Vagina (tissue), 2 donors: ENCODE measurements at places on chromosomes 6 and 20.

GRCh38 chr6:121759370-121759769 lies 323.9 kb downstream of the GJA1 start:
- DNase-seq: no peak

- no peak for DNase-seq
Observed at GRCh38 chr6:146946559-146946958, 257.7 kb upstream of the STXBP5 start.

GRCh38 chr20:2314759-2315439 lies 19.1 kb downstream of the TGM3 start:
- DNase-seq: no peak

GRCh38 chr6:79421707-79422484 lies 115.3 kb downstream of the LCA5 start:
- no peak for DNase-seq

- no peak for DNase-seq
Observed at GRCh38 chr6:28776269-28777146, 147.3 kb downstream of the TRIM27 start.

DNA sequence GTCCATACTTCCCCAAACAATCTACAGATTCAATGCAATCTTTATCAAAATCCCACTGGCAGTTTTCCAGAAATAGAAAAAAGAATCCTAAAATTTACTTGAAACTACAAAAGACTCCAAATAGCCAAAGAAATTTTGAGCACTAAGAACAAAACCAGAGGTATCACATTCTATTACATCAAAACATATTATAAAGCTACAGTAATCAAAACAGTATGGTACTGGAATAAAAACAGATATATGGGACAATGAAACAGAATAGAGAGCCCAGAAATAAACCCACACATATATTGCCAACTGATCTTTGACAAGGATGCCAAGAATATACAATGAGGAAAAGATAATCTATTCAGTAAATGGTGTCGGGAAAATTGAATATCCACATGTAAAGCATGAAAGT lies 46.0 kb upstream of the FBXO30 start:
- no peak for DNase-seq

GRCh38 chr6:13370623-13371022 lies 42.3 kb upstream of the TBC1D7 start:
- no peak for DNase-seq

- no peak for DNase-seq
Observed at GRCh38 chr6:27133281-27134227, 113.9 kb upstream of the PRSS16 start.

GRCh38 chr20:39358052-39358451 lies 395.9 kb downstream of the DHX35 start:
- DNase-seq: no peak

DNA sequence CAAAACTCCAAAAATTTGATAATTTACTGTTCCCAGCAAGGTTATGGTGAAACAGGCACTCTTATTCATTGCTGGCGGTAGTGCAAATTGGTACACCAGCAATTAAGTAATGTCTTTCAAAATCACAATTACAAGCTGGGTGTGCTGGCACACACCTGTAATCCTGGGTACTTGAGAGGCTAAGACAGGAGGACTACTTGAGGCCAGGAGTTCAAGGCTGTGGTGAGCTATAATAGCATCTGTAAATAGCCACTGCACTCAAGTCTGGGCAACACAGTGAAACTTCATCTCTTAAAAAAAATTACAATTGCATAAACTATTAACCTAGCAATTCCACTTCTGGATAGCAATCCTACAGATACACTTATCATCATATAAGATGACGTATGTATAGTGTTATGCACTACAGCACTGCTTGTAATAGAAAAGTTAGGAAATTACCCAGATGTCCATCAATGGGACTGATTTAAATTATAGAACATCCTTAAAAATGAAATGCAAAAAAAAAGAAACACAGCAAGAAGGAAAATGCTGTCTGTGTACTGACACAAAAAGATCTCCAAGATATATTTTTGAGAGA lies 31.4 kb downstream of the NCOA6 start:
- DNase-seq: no peak

GRCh38 chr6:150567823-150568383 lies 31.8 kb upstream of the PLEKHG1 start:
- no peak for DNase-seq

DNA sequence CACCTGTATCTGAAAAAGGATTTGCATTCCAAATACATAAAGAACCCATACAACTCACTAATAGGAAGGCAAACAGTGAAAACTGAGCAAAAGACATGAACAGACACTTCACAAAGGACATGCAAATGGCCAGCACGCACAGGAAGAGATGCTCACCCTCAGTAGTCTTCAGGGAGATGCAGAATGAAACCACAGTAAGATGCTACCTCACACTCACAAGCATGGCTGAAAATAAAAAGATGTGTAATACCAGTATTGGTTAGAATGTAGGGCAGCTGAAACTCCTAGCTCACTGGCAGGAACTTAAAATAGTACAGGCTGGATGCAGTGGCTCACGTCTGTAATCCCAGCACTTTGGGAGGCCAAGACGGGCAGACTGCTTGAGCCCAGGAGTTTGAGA lies 64.6 kb downstream of the SNX5 start:
- DNase-seq: no peak

- DNase-seq: no peak
Observed at GRCh38 chr6:130047088-130047995, 29.0 kb downstream of the L3MBTL3 start.

DNA sequence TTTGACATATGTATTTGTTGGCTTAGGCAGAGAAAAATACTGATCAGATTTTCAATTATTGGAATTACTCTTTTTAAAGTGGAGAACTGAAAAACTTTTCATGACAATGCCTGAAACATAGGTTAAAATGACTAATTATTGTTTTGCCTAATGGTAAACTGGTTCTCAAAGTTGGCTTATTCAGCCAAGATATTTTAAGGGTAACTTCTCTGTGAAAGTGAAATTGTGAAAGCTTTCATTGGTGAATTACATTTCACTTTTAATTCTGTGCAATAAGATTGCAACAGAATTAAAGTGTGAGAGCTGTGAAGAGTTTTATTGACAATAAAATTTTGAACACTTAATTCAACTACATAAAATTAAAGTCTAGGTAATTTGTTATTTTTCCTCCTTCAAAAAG lies 24.5 kb downstream of the KIAA0408 start:
- no peak for DNase-seq

- no peak for DNase-seq
Observed at GRCh38 chr6:5681480-5681879, 325.2 kb downstream of the NRN1 start.

GRCh38 chr6:140566781-140567277 lies 1192.4 kb upstream of the CITED2 start:
- no peak for DNase-seq

- DNase-seq: no peak
Observed at GRCh38 chr6:138031417-138031816, 75.8 kb downstream of the PERP start.

- no peak for DNase-seq
Observed at GRCh38 chr6:108798670-108799353, 49.4 kb upstream of the ARMC2 start.

DNA sequence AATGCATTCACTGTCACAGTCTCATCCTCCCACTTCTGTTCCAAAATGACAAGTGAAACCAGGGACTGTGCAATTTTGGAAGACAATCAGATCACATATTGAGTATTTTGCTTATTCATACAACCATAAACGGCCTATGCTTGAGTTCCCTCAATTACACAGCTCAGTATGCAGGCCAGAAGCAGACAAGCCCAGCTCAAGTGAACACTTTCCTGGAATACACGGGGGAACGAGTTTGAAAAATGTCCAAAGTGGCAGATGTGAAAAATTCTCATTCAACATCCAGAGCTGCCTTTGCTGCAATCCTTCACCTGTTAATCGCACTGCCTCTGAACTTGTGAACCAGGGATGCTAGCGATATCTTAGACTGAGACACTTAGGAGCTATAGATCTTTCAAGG lies 190.2 kb downstream of the COL9A1 start:
- no peak for DNase-seq

DNA sequence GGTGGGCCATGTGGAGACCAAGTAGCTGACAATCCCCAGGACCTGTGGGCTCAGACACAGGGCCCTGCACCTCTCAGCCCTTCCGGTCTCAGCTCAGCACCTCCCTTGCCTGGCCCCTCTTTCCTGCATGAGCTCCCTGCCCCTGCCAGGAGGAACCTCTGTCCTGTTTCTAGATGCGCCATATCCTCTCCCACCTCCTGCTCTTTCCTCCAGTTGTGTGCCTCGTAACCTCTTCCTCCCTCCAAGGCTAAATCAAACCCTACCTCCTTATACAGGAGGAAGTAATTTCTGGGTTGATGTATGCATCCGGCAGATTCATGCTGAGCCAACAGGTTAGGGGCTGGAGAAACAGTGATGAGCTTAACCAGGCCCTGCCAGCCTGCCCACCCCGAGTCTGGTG lies 30.9 kb downstream of the ITPR3 start:
- DNase-seq: no peak
